ENCODE measurements at places on chromosomes 6 and 20.

DNA sequence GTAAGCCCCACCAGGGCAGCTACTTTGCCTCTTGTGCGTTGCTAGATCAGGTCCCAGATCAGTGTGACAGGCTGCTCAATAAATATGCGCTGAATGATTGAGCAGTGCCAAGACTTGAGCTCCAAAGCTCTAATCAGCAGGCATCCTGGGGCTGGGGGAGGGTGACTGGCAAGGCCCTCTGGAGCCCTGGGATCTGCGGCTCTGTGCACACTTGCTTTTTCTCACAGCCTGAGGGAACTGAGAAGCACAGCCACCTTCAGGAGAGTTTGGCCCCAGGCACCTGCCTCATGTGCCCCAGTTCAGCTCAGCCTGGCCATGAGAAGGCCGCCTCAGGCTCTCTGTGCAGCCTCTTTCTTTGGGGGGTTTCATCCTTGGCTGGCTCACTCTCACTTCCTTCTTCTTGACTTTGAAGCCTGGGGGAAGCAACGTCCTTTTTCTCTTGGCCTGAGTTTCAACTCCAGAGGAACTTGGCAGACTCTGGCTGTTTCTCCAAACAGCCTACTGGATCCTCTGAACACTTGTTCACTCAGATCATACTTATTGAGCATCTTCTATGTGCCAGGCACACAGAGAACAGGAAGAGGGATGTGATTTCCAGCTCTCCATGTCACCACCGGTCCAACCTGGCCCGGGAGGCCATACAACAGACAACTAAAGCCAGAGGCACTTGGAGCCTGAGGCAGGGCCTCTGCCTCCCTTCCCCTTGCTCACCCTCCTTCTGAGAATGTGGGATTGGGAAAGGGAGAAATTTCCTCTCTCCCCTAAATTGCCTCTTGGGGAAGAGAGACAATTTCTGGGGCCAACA lies 114.0 kb downstream of the VEGFA start:
- DNase-seq = no peak

DNA sequence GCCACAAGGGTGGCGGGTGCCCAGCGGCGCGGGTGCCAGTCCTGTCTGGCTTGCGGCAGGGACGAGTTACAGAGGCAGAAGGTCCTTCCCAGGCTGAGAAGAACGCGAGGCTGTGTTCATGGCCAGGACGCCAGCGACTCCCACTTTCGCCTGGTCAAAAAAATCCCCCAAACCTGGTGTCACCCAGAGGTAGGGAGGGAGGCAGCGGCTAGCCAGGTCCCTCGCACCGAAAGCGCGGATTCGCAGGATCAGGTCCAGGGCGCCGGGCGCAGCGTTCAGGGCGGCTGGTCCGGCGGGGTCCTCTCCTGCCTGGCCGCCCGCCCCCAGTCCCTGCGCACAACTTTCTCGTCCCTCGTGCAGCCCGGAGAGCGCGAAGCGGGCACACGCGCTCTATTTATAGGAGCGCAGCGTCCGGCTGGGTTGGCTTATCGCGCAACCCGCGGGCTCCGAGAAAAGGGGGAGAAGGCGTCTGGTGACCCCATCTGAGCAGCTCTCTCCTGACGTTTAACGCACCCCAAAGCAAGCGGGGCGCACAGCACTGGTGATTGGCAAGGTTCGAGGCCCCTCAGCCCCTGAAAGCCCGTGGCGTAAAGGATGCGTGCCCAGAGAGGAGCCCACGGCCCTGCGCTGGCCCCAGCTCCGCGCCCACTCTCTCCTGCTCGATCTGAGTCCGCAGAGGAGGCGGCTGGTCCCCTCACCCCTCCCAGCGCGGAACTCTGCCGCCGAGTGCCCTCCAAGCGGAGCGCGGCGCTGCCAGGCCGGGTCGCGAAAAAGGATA lies 519 bp downstream of the CBLN4 start:
- no peak for DNase-seq

DNA sequence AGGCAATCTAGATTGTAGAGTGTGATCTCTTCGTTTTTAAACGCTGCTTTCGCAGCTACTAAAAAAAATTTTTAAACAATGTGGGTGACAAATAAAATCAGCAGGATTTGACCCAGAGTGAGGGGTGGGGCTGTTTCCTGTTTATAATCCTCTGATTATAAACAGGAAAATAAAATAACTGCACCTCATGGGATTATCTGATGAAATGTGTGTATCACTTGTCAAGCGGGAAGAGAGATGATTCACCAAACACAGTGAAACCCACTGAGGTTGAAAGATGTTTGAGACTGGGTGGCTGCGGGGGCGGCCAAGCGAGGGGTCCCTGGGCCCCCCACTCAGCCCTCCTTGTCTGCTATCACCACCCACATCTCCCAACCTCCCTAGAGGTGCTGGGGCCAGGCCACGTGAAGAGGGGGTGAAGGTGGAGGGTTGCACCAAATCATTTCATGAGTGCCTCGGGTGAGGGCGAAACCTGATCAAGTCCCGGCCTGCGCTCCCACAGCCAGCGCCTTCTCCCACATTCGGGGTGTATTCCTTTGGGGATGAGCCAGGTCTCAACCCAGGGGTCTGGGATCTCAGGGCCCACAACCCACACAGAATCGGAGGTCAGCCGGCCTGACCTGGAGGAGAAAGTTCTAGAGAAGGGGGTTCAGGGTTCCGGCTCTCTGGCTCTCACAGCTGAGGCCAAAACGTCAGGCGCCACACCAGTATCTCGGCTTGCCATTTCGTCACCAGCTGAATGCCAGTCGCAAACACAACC lies 212.5 kb downstream of the BMP7 start:
- DNase-seq = no peak

- no peak for DNase-seq
Measured at GRCh38 chr6:124964764-124965105, 2.5 kb downstream of the RNF217 start.

All from fibroblast of skin of abdomen (primary cell).